ENCODE measurements at places on chromosomes 6 and 20. TPM values are rescaled to one million over a fixed set of nuclear protein-coding genes. Genes with fewer than 3 reads are reported as not detected.
A peak's percentile ranks its signal among the peaks of the same experiment; 100 is the strongest.

The SLC2A10 gene
- 37.4 TPM for total RNA-seq

The RHAG gene
- total RNA-seq: not detected

- no peak for DNase-seq
These were observed 44.2 kb upstream of the SCRT2 start for GRCh38 chr20:719816-720215.

The HNF4A gene
- total RNA-seq: not detected

The IMPG1 gene
- not detected for total RNA-seq

DNA sequence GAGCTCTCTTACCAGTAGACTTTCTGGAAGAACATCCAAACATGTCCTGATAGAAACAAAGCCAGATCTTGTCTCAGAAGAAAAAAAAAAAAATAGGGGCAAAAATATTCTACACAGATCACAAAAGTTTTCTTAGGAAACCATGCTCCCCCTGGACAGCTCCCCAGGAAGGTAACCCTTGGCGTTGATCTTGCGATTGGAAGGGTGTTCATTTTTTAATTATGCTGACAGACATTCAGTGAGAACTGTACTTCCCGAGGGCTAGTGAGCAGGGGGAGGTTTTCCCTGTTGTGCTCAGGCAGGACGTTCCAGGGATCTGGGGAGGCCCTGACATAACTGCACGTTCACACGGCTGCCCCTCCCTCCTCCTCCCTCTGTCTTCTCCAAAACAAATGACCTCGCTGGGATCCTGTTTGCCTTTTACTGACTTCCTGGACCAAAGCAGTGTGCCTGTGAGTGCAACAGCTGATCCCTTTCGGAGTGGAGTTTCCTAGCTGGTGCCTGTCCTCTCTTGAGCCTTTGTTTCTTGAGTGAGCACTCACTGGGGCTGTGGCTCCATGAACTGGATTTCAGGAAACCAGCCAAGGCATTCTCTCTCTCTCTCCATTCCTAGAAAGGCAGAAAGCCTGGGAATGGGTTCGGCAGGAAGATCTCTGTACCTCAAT lies 46.7 kb downstream of the MARCKS start:
- peak; percentile 51 for DNase-seq

- DNase-seq: no peak
These were observed 67.1 kb downstream of the TFAP2A start for GRCh38 chr6:10347561-10348327.

DNA sequence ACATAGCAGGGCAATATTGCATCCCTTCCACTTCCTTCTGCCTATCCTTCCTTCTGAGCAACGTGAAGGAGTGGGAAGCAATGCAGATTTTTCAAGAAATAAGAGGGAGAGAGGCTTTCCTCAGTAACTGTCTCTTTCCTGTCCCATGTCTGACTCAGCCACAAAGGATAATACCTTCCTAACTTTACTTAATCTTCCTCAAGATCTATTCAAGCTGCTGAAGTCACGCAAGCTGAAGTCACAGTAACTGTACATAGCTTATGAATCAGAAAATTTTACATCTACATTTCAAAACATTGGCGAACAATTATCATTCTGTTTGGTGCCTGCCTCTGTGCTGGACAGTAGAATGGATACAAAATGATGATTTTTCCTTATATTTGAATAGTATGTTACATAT lies 86.4 kb upstream of the POU3F2 start:
- no peak for DNase-seq

- peak; percentile 39 for DNase-seq
These were observed 2.2 kb upstream of the STXBP5 start for GRCh38 chr6:147201885-147202515.

DNA sequence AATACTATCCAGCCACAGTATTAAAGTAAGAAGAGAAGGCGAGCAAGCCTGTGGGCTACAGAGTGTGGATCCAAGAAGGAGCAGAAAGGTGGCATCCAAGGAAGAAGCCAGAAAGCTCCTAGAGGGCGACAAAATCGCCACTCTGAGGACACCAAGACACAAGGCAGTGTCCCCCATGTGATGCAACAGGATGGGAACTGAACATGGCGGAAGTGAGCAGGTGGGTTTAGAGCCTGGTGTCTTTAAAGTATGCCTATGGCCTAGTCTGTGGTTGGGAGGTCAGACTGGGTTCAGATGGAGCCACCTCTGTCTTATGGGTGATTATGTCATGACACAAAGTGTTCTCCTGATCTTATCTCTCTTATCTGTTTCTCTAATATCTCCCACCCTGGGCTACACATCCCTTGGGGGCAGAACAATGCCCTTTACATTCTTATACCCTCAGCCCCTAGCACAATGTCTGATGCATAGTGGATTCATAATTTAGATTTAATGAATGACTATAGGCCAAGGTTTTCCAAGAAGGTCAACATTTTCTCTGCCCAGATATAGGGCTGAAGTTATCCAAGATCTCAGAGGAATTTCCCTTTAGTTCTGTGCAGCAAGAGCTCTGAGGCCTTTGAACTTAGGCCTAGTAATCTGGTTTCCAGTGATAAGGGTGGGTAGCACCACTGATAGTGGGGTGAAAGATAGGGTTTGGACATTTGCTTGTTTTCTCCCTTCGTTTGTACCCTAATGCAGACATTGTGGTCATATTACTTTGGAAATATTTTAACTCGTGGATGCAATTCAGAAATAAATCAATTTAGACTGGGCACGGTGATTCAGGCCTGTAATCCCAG lies 167.3 kb upstream of the AKIRIN2 start:
- no peak for DNase-seq

The ADGRG6 gene
- 1.7 TPM for total RNA-seq

DNA sequence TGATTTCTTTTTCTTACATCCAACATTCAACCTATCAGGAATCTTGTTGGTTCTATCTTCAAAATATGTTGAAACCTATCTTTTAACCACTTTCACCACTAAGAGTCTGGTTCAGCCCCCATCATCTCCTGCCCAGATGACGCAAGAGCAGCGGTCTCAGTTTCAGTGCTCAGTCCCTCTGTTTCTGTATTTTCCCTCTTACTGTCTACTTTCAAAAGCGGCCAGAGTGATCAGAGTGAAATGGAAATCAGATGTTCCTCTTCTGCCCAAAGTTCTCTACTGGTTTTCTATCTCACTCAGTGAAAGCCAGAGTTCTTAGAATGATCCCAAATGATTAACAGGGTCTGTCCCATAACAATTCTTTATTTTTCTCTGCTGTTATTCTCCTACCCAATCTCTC lies 147.9 kb upstream of the PDE7B start:
- no peak for DNase-seq

Data from fibroblast of the aortic adventitia (primary cell).